GM12891 (cell line): ENCODE measurements at places on chromosomes 1 and 21.

GRCh38 chr21:34858559-34858958, 189.8 kb downstream of the CLIC6 start:
- DNase-seq: no peak

DNA sequence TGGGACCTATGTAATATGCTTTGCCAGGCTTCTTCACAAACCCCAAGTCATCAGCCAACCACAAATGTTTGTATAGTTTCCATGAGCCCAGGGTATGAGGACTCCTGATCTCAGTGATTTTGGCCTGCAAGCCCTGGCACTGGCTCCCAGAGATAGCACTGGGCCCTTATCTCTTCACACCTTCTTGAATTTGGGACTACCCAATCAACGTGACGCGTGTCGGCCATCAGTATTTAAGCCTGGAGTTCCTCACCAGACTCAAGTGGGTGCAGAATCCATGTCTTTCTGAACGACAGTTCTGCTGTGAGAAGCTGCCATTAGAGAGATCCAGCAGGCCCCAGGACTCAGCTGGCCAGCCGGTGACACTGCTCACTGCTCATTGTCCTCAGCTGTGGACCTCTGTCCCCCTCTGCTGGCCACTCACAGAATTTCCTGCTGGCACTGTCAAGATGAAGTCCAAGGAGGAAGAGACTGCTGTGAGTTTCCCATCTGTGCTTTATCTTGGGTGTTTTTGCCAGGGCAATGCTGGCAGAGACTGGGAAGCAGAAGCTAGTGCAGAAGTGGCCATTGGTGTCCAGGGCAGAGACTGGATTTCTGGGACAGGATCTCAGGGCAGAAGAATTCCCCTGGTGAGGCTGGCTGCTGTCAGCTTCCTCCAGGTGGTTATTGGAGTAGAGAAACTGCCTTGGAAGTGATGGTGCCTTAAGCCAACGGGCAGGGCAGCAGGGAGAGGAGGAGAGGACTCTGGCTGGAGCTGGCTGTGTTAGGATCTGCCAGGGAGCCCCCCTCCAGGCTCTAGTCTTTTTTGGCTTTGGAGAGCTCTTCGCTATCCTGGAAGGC, 28.4 kb downstream of the TMCC2 start:
- DNase-seq: peak; percentile 68

DNA sequence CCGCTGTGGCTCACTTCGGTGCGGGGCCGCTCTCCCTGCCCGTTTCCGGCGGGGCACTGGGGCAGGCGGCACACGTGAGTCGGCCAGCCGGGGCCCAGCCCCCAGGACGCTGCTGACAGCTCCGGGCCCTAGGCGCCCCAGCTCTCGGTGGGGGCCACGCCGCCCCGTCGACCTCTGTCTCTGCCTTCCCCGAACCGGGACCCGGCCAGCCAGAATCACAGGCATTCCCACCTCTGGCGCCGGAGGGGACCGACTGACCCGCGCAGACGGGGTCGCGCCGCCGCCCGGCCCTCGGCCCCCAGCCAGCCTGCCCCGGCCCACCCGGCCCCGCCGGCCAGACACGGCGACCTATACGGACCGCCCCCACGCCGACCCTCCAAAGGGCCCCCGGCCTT, 755 bp downstream of the SCMH1 start:
- DNase-seq: peak; percentile 63

DNA sequence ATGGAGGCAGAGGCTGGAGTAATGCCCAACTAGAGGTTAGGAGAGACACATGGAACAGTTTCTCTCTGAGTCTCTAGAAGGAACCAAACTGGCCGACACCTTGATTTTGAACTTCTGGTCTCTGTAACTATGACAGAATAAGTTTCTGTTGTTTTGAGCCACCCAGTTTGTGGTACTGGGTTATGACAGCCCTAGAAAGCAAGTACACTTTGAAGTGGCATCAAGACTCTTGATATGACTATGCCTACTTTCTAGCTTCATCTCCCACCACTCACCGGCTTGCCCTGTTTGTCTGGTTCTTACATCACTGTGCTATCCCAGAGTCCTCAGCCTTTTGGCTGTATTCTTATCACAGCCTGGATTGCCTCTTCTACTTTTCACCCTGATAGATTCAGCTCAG, 230.3 kb upstream of the USP24 start:
- no peak for DNase-seq

DNA sequence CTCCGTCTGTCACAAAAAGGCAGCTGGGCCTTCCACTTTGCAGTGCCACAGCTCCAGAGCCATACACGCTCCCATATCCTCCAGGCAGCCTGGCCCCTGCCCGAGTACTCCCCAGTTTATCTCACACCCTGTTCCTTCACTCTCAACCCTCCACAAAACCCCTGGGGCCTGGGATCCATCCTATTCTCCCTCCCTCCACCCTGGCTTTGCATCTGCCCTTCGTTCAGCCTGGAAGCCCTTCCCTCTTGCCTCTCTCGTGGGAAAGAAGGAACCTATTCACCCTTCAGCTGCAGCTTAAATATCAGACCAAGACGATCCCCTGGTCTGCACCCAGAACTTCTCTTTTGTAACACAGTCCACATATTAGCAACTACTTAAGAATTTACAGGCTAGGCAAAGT, 56.7 kb downstream of the CAMK2N1 start:
- DNase-seq: no peak

- no peak for DNase-seq
Measured at GRCh38 chr1:36225283-36225899, 1.1 kb downstream of the THRAP3 start.

GRCh38 chr1:199976496-199977144, 50.9 kb upstream of the NR5A2 start:
- DNase-seq: no peak

DNA sequence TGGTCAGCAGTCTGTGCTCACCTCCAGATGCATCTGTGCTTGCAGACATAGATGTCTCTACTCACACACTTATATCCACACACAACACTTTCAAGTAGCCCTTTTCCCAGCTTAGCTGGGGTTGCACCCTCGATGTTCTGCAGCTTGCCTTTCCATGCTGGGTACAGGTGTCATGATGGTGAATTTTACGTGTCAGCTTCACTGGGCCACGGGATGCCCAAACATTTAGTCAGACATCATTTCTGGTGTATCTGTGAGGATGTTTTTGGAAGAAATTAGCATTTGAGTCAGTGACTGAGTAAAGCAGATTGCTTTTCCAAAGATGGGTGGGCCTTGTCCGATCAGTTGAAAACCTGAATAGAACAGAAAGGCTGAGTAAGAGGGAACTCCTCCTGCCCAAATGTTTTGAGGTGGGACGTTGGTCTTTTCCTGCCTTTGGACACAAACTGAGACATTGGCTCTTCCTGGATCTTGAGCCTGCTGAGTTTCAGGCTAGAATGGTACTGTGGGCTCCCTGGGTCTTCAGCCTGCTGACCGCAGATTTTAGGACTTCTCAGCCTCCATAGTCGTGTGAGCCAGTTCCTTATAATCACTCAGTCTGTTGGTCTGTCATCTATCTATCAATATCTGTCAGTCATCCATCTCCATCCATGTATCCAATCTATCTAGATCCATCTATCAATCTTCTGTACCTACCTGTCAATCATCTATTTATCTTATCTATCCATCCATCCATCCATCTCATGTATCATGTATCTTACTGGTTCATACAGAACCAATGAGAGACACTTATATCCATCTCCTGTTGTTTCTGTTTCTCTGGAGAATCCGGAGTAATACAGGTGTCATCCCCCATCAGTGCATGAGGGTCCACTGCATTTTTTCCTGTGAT, 12.7 kb upstream of the OBSCN start:
- no peak for DNase-seq

DNA sequence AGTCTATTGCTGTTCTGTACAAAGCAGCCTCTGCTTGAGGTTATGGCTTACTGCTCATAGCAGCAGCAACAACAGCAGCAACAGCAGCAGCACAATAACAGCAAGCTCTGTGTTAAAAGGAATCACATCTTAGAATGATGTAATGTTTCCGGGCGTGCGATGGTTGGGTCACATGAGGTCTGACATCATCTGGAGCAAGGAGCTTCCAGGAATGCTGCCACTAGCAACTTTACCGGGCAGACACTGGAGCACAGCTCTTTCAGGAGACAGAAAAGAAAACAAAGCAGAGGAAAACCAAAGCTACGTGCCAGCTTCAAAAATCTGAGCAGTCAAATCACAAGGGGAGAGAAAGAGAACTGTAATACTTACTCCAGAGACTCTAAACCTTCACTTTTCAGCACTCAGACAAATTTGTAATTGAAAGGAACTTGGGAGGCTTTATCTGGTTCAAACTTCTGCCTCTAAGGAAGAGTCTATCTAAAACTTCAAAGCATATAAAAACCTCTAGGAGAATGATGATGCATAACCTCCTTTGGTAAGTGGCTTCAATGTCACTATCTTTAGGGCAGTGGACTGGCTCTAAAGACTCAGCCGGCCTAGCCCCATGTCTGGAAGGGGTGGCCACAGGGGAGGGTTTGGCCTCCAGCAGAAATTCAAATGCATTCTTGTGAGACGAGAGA, 28.3 kb upstream of the RAB3GAP2 start:
- DNase-seq: no peak

- DNase-seq: no peak
Measured at GRCh38 chr1:12075195-12076114, 12.4 kb downstream of the TNFRSF8 start.

DNA sequence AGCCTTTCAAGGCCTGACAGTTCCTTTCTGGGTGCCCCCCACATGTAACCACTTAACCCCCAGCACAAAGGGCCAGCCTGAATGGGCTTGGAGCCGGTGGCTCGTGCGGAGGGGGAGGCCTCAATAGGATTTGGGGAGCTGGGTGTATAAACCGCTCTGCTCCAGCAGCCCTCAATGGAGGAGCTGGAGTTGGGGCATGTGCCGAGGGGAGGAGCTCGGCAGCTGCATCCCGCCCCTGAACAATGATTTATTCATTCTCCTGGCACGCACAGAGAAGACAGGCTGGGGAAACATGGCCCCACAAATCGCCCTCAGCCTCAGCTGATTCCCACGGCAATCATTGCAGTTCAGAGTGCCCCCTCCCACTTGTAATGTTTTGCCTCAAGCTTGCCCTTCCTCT, 6.9 kb upstream of the C1orf216 start:
- no peak for DNase-seq

DNA sequence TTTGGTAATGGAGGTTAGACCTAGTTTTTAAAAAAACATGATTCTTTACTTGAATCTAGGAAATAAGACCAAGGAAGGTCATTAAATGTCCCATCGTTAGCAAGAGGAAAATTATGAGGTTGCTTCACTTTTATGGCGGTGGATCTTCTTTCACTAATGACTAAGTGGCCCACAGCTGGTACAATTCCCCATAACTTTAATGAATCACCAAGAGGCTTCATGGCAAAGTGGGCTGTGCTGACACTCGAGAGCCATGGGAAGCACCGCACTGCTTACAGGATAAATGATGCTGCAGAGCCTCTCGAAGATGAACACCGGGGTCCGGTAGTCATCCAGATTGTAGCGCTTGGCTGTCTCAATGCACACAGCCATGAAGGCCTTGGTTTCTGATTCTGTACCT, 108.8 kb downstream of the UBR4 start:
- no peak for DNase-seq
